ENCODE measurements at places on chromosomes 5 and 9.

DNA sequence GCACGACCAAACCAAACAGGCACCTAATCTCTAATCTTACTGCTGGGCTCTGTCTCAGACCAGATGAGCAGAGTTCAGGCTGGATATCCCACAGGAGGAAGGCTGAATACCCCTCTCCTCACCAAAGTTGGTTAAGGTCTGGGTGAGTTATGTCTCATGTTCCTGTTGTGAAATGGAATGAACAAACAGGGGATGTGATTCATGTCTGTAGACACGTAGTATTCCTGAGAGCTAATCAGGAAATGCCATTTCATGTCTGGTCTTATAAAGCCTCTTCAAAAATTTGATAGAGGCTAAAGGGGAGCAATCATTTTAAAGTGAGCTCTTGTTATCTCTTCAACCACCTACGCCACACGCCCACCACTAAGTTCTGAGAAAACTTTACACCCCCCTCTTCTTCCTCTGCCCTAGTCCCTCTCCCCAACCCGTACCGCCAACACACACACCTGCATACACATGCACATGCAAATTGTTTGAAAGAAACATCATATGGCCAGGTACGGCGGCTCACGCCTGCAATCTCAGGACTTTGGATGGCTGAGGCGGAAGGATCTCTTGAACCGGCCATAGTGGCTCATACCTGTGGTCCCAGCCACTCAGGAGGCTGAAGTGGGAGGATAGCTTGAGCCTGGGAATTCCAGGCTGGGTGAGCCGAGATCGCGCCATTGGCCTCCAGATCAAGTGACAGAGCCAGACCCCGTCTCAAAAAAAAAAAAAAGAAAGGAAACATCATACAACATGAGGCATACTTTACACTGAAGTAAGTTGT, 69.8 kb upstream of the RAI14 start:
- DNase-seq, result no peak

DNA sequence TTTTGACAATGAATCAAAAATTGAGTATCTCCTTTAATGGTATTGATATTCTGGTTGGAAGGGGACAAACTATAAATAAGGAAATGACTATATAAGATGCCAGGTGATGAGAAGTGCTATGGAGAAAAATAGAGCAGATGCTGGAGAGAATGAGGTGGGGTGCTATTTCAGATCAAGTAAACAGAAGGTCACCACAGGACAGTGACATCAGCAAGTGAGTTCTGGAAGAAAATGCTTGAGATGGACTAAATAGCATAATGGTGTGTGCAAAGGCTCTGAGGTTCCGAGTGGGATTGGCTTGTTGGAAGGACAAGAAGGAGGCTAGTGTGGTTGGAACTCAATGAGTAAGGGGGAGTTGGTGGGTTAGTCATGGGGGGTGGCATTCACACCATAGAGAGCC, 157.5 kb upstream of the SGCD start:
- DNase-seq, result no peak

DNA sequence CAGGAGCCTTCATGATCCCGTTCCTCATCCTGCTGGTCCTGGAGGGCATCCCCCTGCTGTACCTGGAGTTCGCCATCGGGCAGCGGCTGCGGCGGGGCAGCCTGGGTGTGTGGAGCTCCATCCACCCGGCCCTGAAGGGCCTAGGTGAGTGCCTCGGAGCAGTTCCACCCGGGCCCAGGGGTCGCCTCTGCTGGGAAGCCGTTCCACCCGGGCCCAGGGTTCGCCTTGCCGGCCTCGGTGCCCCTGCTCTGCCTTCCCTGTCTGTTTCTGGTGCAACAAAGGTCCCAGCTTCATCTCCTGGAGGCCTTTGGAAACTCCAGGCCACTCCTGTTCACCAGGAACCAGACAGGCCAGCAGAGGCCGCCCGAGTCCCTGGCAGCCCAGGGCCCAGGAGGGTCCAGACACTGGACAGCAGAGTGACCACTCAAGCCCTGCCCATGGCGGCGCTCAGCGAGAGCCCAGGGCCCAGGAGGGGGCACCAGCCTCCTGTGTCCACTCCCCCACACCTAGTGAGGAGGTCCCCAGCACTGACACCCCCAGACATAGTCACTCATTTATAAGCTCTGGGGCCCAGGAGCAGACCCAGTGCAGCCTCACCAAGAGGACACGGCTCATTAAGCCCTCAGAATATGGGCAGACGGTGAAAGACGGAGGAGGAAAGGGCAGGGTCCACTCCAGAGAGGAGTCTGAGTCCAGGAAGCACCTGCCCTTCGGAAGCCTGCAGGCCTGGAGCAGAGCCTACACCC, 7.5 kb downstream of the SLC6A19 start:
- no peak for DNase-seq

GRCh38 chr5:76187386-76187785, 104.2 kb downstream of the SV2C start:
- no peak for DNase-seq

- DNase-seq, result no peak
These were observed 32.7 kb downstream of the PRUNE2 start for GRCh38 chr9:76873056-76873792.

DNA sequence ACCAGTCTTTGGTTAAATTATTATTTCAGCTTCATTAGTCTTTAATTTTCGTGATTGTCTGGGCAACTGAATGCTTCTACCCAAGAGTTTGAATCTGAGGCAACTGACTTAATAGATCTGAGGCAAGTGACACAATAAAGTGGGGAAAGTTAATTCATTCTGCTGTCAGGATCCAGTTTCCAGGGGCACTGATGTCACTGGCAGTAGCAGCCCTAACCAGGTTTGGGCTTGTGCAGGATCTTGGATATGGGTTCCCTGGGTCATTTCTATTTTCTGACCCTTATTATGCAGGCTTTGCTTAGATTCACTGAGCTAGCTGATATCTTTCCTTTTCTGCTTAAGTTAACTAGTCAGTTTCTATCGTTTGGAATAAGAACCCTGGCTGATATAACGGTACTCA, 9.6 kb downstream of the SREK1IP1 start:
- DNase-seq, result no peak

GRCh38 chr9:133881671-133882381, 110.3 kb downstream of the VAV2 start:
- DNase-seq, result no peak

DNA sequence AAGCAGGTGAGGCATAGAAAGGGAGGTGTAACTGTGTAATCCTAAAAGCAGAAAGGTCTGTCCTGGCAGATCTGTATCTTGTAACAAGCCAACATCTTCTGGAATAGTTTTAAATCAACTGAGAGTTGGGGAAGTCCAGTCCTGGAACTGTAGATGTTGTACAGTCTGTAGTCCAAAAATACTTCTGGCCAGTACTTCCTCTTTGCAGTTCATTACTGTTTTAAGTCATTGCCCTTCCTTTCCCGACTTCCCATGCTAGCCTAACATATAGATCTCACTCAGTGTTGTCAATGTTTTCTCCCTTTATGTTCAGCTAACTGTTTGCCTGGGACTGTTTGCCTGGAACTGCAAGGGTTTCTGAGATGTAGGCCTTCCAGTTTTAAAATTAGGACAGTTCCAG, 168.5 kb upstream of the ISL1 start:
- DNase-seq, result no peak

DNA sequence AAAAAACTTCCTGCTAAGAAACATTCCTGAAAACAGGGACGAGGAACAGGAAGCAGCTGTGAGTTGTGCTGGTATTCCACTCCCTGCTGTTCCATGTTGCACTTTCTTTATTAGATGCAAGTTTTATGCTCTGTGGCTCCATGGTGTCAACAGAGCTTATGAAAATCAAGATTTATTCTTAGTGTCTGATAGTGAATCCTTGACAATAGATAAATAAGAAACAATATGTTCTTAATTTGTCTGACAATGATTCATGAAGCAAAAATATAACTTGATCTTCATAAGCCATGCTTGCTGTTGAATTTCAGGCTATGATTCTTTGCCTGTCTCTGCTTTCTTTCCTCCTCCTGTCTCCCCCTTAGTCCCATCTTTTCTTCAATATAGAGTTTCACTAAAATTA, 119.6 kb downstream of the DROSHA start:
- no peak for DNase-seq

- no peak for DNase-seq
These were observed 151.5 kb upstream of the SMC2 start for GRCh38 chr9:103942651-103943050.

DNA sequence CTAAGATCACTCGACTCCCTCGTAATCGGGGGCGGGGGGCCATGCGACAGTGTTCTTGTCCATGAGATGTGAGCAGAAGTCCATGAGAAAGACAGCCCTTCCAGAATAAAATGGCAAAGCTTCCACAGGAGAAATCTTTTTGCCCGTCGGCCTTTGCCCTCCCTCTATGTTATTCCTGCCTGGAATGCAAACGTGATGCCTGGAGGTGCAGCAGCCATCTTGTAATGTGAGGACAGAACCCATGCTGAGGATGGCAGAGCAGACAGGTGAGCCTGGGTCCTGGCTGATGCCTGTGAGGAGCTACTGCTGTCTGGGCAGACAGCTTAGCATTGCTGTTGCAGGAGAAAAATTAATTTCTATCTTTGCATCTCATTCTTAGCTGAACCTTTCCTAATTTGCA, 17.2 kb downstream of the MED10 start:
- no peak for DNase-seq

DNA sequence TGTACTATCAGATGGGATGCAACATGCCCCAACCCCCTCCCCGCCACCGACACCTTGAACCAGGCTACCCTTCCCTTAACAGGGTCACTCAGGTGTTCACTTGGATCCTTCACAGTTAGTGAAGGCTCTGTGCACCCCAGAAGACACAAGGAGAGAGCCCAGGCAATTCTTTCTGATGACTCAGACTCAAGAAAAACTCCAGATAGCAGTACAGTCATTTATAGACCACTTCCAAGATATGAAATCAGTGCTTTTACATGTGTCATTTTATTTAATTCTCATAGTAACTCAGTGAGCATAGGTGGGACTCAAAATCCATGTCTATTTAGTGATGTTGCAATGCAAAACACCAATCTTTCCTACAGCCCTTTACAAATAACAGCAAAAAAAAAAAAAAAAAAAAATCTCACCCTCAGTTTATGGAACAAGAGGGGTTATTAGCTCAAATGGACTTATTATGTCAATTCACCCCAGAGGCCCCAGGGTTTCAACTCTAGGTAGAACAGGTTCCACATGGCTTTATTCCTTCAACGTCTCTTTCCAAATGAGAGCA, 71.9 kb downstream of the FOXD1 start:
- DNase-seq, result no peak

GRCh38 chr9:104826079-104826775, 62.3 kb downstream of the NIPSNAP3B start:
- DNase-seq, result no peak

- no peak for DNase-seq
These were observed 27.8 kb upstream of the ALDOB start for GRCh38 chr9:101463397-101463796.

GRCh38 chr5:61306531-61307131, 25.4 kb upstream of the ZSWIM6 start:
- DNase-seq, result no peak

GRCh38 chr5:58043032-58043945, 416.6 kb downstream of the PLK2 start:
- DNase-seq, result no peak

GRCh38 chr9:128323212-128323730, 632 bp downstream of the COQ4 start:
- DNase-seq, result no peak

DNA sequence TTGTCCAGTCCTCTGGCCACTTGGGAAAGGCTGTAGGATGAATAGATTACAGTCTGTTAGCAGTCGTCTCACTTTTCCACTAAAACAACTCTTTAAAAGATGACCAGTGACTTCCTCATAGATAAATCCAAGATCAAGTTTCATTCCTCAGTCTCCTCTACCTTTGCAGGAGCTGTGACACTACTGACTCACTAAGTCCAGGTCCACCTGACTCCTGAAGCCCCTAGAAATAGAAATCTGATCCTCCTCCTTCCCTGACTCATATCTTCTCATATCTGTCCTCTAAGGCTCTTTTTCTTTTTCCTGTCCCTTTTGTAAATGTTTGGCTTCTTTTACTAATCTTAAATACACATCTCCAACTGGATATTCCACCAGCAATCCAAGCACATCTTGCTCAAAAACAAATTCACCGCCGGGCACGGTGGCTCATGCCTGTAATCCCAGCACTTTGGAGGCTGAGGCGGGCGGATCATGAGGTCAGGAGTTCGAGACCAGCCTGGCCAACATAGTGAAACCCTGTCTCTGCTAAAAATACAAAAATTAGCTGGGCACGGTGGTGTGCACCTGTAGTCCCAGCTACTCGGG, 2.6 kb downstream of the CCDC125 start:
- no peak for DNase-seq

DNA sequence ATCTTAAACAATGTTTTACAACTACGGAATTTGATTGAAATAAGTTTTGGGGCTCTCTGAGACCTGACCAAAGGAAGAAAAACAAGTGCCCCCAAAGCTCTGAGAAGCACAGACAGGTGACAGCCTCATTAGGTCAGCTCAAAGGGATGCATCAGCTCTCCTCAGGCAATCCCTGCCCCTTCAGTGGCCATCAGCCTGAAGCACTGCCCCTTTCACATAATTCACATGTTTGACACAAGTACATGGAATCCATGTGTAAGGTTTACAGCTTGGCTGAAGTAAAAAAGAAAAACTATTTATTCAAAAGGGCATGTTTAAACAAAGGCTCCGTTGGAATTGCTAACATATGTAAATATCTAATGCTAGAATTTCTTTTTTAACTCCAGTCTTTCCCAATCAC, 56.3 kb downstream of the TSSK1B start:
- no peak for DNase-seq

GRCh38 chr9:94576131-94576530, 17.5 kb downstream of the FBP2 start:
- no peak for DNase-seq

DNA sequence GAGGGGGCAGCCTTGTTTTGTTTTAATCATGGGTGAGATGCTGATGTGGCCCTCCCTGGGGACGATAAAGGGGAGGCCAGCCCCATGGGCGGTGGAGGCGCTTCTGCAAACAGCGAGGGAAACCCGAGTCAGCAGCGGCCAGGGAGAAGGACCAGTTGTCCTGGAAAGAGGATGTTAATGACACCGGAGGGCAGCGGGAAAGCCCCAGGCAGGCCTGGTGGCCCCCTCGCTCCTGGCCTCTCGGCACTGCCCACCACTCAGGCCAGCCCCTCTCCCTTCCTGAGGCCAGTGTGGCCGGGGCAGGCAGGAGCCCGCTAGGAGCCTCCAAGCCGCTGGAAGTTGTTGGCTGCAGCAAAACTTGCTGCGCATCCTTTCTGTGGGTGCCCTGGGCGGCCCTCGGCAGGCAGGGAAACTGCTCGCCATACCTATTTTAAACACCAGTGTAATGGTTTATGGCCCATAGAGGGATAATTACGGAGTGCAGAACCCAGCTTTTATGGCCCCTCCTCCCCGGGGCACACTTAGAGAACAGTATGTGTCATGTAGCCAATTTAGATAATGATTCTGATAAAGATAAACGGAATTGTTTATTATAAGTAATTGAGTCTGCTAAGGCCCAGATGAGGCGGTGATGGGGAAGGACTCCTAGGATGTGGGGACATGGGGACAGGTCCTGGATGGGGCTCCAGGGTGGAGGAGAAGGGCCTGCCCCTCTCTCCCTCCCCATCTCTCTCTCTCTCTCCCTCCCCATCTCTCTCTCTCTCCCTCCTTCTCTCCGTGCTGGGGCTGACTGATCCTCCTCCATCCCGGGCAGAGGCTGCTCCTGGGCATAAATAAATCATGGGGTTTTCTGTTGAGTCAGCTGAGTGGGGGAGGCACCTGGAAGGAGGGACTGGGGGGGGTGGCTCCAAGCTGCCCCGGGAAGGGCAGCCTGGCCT, 36.9 kb downstream of the LMX1B start:
- no peak for DNase-seq
